GM04503 (cell line): ENCODE measurements at places on chromosomes 5 and 9.

DNA sequence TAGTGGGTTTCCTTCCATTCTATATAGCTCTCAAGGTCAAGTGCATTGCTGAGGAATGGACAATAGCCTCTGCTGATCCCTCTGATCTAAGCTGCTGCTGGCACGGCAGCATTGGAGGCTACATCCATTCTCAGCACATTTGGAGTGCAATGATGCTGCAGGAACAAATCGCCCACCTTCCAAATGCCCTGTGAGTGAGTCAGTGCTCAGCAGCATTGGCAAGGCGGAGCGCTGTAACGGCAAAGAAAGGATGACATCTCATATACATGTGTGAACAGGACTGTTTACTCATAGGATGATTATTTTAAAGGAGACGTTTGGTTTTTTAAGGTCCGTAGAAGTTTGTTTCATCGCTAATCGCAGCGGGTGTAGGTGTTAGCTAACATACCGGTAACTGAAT, 408.7 kb downstream of the ARHGEF28 start:
- DNase-seq = no peak

DNA sequence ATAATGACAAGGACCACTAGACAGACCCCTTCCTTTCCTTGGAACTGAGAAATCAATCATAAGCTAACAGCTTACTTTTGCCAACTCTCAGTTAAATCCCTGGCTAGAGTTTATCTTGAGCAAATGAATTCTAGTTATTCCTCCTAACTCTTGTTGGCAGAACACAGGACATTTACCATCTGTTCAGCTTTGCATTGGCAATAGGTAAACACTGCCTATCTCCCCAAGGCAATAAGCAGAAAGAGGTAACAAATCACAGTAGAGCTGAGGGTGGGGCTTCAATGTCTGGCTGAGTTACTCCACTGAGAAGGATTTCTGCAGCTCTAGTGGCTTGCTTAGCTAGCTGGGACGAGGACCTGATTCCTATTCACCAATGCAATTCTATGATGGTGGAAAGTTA, 503.3 kb upstream of the GRIA1 start:
- DNase-seq = no peak

GRCh38 chr5:42157215-42157614, 232.1 kb downstream of the FBXO4 start:
- DNase-seq = no peak

GRCh38 chr5:180806351-180807011, 3.9 kb upstream of the MGAT1 start:
- DNase-seq = no peak

DNA sequence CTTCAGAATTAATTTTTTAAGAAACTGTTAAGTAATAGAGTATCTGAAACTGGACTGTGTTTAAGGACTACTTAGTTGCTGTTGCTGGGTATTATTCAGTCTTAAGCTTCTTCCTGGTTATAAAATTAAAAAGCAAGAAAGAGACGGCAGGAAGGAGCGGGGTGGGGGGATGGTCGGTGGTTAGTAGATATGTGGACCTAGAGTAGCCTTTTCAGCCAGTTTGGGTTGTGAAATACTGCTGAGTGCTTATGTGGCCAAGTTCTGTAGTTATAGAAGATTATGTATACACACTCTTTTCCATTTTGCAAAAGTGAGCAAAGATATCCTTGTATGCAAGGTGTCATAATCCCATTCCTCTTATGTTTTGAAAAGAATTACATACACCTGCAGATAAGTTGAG, 28.5 kb downstream of the TRIO start:
- DNase-seq = no peak

- no peak for DNase-seq
These were observed 54.9 kb upstream of the GRAMD2B start for GRCh38 chr5:126368239-126368812.

GRCh38 chr5:150065346-150065745, 21.0 kb downstream of the CSF1R start:
- no peak for DNase-seq

GRCh38 chr9:136631038-136632000, 31.4 kb upstream of the EGFL7 start:
- peak; percentile 10 for DNase-seq

GRCh38 chr5:138109463-138110265, 25.8 kb downstream of the WNT8A start:
- no peak for DNase-seq

- no peak for DNase-seq
These were observed 233.7 kb downstream of the SPOCK1 start for GRCh38 chr5:137265457-137265856.

DNA sequence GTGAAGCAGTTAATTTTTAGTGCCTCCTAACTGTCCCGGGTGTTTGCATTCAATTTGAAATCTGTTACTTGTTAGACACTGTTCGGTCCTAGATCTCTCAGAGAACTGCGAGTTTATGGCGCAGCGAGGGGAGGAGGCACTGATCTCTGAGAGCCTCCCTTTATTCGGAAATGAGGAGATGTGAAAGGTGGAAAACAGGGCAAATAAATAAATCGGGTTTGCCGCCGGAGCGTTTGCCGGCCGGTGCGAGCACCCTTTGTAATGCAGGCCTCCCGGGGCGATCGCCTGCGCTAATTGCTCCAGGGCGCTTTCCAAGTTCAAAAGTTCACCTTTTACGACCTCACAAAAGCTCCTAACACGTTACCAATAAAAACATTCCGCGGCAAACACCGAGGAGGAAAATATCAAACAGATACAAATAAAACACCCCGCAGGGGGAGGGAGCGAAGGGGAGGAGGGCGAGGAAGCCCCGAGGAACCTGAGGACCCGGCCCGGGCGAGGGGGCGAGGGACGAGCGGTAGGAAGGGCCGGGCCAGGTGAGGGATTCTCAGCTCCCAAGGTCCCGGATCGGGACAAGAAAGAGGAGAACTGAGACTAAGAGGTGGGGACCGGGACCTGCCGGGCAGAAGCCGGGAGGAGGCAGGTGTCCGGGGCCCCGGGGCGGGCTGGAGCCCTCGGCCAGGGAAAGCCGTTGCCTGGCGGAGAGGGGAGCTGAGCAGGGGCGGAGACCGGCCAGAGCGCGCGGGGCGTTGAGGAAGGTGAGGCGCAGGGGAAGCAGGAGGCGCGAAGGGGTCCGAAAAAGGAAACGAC, 1.4 kb downstream of the NR6A1 start:
- DNase-seq = no peak

GRCh38 chr5:74953937-74954720, 87.9 kb upstream of the FAM169A start:
- no peak for DNase-seq

- DNase-seq = peak; percentile 87
These were observed 13.8 kb upstream of the CTSL start for GRCh38 chr9:87711857-87712800.

DNA sequence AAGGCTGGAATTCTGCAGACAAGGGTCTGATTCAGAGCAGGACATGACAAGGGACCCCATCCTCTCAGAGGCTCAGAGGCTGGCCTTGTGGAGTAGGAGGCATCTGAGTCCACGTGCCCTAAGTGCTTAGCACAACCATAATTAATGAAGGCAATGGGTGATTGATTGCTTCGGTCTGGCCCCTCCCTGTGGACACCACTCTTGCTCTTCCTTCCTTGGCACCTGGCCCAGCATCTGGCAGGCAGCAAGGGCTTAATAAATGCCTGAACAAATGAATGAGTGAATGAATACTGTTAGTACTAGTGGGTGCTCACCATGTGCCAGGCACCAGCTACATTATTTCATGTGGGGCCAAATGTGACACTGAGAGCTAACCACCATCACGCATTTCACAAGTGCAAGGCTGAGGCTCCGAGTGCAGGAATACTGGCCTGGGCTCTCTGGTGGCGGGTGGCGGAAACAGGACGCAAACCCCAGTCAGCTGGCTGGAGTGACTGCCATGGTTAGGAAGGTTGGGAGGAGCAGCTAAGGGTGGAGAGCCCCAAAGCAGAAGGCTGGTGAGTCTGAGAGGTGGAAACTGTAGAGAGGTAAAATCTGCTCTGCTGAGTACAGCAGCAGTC, 53.6 kb downstream of the ASS1 start:
- DNase-seq = no peak

DNA sequence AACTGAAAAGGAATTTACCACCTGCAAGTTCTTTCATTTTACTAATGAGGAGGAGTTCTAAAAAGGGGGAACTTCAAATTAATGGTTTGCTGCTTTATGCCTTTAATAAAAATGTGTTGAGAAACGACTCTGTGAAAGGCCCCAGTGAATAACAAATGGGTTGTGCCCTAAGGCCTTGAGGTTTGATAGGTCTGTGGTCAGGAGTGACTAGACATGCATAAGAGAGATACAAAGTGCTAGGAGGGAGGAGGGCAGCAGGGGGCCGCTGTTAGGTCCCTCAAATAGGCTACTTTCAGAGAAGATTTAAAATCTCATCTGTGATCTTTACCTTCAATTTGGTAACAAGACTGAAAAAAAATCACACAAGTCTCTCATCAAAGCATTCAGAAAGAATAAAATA, 58.3 kb downstream of the FAM81B start:
- DNase-seq = no peak

- no peak for DNase-seq
These were observed 1.0 kb downstream of the RIOK2 start for GRCh38 chr5:97181856-97182545.

- no peak for DNase-seq
These were observed 46.8 kb upstream of the DHFR start for GRCh38 chr5:80701597-80701996.

DNA sequence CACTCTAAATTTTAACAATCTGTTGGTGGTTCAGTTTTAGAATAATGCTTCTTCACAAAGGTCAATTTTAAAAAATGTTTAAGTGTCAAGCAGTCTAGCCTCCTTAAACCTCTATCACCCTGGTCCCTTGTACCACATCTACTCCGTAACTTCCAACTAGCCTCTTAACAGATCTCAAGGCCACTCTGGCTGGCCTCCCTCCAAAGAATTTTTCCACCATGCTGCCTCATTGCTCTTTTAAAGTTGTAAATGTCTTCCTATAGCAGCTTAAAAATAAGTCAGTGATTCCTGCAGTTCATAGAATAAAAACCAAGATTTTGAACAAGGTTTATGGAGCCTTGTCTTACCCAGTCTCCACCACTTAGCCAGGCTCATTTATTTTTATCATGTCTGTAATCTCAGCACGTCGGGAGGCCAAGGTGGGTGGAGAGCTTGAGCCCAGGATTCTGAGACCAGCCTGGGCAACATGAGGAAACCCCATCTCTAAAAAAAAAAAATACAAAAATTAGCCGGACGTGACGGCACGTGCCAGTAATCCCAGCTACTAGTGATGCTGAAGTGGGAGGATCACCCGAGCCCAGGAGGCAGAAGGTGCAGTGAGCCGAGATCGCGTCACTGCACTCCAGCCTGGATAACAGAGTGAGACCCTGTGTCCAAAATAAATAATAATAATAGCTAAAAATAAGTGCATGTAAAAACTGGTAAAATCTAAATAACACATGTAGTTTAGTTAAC, 924.9 kb upstream of the DMAC1 start:
- no peak for DNase-seq

- no peak for DNase-seq
These were observed 24.2 kb upstream of the CDC42SE2 start for GRCh38 chr5:131239686-131240085.

GRCh38 chr5:5421149-5421960, 1.1 kb upstream of the ICE1 start:
- no peak for DNase-seq

- no peak for DNase-seq
These were observed 28.5 kb upstream of the MAMDC2 start for GRCh38 chr9:70015099-70015498.

- DNase-seq = no peak
These were observed 715 bp downstream of the RC3H2 start for GRCh38 chr9:122904466-122904822.

- no peak for DNase-seq
These were observed 88.8 kb downstream of the RGS7BP start for GRCh38 chr5:64594601-64595000.

DNA sequence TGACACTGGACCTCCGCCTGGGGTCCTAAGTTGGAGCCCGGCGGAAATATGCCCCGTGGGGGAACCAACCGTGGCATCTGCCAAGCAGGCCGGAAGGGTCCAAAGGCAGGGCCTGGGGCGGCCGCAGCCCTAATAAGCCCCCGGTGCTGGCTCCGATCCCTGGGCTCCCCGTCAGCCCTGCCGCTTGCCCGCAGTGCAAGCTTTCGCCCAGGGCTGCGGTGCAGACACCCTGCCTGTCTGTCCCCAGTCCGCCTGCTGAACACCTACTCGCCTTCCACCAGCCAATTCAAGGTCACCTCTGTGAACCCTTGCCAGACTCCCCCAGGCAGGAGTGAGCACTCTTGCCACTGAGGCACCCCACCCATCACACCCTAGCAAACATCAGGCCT, 502 bp upstream of the PTGR1 start:
- no peak for DNase-seq

- peak; percentile 69 for DNase-seq
These were observed 300 bp upstream of the SVEP1 start for GRCh38 chr9:110579862-110580219.

GRCh38 chr9:14307989-14308852, 5.7 kb downstream of the NFIB start:
- DNase-seq = no peak

DNA sequence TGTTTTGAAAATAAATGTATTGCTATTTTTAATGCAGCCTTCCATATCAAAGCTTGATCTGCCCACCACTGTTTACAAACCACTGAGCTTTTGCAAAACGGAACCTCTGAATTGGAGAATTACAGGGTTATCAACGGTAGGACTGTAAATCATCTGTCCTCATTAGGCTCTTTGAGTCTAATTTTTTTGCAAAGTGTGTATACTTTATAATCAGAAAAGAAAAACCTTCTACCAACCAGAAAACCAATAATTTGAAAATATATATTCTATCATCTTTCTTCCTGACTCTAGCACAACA, 6.8 kb upstream of the SLC2A8 start:
- no peak for DNase-seq

- no peak for DNase-seq
These were observed 4.9 kb downstream of the TUT7 start for GRCh38 chr9:86349271-86349670.

GRCh38 chr5:2725980-2726765, 25.3 kb downstream of the IRX2 start:
- no peak for DNase-seq

DNA sequence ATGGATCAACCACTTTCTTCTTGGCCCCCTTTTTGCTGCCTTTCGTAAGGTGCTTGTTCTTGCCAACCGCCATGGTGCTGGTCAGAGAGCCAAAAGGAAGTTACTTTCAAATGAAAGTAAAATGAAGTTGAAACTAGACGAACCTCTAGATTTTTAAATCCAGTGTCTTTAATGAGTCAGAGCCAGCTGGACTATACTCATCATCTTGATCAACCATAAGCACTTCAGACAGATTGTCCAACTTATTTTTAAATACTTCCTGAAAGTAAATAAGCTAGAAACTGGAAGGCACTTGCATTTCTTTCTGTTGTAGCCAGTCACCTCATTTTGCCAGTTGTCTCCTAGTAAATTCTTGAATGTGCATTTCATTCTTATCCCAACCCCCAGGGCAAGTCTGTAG, 48.9 kb downstream of the JMY start:
- DNase-seq = no peak
